ENCODE measurements at places on chromosomes 11 and 22. TPM values are rescaled to one million over a fixed set of nuclear protein-coding genes. Genes with fewer than 3 reads are reported as not detected.

OR52N4 gene
- total RNA-seq, result 2.1 TPM

EPS8L2 gene
- total RNA-seq, result 13.9 TPM

HIC2 gene
- 8.4 TPM for total RNA-seq

RPS13 gene
- total RNA-seq, result 1,411 TPM

VPREB3 gene
- total RNA-seq, result 73.0 TPM

MRPL21 gene
- total RNA-seq, result 34.4 TPM

NTM gene
- not detected for total RNA-seq

NOL12 gene
- 38.5 TPM for total RNA-seq

NDUFA6 gene
- total RNA-seq, result 47.8 TPM

KLHL35 gene
- 0.39 TPM for total RNA-seq

SAA1 gene
- total RNA-seq, result not detected

RAB38 gene
- not detected for total RNA-seq

TTC38 gene
- total RNA-seq, result 14.9 TPM

PATE2 gene
- not detected for total RNA-seq

DRICH1 gene
- total RNA-seq, result 1.5 TPM

CHID1 gene
- total RNA-seq, result 62.5 TPM

SLC22A12 gene
- not detected for total RNA-seq

OVOL1 gene
- total RNA-seq, result 0.17 TPM

DUSP8 gene
- 4.3 TPM for total RNA-seq

GAL3ST3 gene
- not detected for total RNA-seq

TMEM191C gene
- total RNA-seq, result 4.5 TPM

FADS3 gene
- 225 TPM for total RNA-seq

MICAL3 gene
- total RNA-seq, result 253 TPM

ANKK1 gene
- 0.89 TPM for total RNA-seq

OTOG gene
- total RNA-seq, result not detected

TRIM34 gene
- 24.1 TPM for total RNA-seq

TEF gene
- total RNA-seq, result 6.8 TPM

TSSK2 gene
- total RNA-seq, result not detected

CCDC89 gene
- not detected for total RNA-seq

ACTN3 gene
- 0.17 TPM for total RNA-seq
